ENCODE measurements at places on chromosomes 13 and 19.

DNA sequence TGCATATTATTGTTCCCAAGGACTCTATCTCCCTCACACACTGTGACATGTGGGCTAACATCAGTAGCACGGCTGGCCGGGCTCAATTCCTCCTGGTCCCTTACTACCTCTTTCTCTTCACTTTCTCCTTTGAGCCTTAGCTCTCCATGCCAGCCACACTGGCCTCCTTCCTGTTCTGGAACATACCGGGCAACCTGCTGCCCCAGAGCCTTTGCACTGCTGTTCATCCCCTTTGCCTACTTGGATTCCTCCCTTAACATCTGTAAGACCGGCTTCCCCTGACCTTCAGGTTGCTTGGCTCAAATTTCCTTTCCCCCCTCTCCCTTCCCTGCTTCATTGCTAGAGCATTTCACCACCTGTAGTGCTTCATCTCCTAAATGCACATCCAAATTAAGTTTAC is 17.1 kb downstream of the IRS2 start:
- no peak for DNase-seq

GRCh38 chr13:97111756-97112155 is 110.4 kb upstream of the MBNL2 start:
- DNase-seq: no peak

- no peak for DNase-seq
Observed at GRCh38 chr19:17835182-17836006, 12.4 kb downstream of the JAK3 start.

- peak; percentile 30 for DNase-seq
Observed at GRCh38 chr19:35216833-35217648, 11.5 kb downstream of the FAM187B start.

- no peak for DNase-seq
Observed at GRCh38 chr13:27744801-27745200, 47.5 kb upstream of the GSX1 start.

DNA sequence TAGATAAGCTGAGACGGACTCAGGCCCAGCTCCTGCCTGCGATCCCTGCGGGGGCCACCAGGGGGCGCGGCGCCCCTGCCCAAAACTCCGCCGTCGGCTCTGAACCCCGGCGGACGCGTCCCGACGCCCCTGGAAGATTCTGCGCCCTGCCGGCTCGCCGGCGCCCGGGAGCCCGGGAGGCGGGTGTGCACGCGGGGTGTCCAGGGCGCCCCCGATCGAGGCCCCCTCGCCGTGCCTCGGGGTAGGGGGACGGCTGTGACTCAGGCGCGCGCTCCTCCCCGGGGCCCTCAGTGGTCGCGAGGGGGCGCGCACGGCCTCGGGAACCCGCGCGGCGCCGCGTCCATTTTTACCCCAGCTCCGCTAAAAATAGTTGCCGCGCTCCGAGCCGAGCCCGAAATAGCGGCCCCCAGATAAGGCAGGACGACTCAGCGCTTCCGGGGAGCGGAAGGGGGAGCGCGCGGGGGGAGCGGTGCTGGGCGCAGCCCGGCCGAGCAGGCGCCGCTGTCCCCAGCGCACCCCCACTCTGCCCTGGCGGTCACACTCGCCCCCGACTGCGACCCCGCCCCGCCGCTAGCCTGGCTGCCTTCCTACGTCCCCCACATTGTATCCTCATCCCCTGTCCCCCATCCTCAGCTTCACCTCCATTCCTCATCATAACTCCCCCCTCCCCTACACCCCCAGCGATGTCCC is 16.0 kb upstream of the ERCC1 start:
- peak; percentile 91 for DNase-seq

GRCh38 chr19:4267101-4267900 is 11.8 kb upstream of the SHD start:
- DNase-seq: no peak

DNA sequence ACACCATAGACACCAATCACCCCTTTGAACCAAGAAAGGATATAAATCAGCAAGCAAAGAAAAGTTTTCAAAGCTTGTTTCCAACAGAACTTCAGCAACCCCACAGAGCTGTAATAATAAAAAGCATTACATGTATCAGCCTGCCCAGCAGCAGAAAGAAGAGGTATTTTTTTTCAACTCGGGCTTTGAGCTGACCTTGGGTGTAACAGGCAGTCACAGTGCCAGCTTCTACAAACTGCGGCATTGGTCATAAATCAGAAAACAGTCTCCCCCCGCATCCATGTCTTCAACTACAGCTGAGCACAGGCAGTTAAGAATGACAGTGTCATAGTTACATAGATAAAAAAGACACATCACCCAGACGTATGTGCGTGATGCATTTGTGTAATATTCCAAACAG is 671.0 kb upstream of the SLITRK1 start:
- no peak for DNase-seq

DNA sequence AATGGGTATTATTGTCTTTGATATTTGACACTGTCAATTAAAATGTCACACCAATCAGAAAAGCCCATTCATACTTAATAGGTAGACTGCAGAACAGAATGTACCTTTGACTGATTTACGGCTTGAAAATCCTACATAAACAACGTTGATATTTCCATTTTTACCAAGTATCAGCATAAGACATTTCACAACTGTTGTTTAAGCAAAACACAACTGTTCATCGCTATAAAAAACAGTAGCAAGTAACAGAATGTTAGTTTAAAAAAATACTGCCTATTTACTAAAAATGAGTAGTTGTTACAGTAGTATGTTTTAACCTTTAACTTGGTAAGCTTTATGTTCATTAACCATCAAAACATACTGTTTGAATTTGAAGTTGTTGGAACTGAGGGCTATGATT is 1096.6 kb downstream of the PCDH17 start:
- no peak for DNase-seq

DNA sequence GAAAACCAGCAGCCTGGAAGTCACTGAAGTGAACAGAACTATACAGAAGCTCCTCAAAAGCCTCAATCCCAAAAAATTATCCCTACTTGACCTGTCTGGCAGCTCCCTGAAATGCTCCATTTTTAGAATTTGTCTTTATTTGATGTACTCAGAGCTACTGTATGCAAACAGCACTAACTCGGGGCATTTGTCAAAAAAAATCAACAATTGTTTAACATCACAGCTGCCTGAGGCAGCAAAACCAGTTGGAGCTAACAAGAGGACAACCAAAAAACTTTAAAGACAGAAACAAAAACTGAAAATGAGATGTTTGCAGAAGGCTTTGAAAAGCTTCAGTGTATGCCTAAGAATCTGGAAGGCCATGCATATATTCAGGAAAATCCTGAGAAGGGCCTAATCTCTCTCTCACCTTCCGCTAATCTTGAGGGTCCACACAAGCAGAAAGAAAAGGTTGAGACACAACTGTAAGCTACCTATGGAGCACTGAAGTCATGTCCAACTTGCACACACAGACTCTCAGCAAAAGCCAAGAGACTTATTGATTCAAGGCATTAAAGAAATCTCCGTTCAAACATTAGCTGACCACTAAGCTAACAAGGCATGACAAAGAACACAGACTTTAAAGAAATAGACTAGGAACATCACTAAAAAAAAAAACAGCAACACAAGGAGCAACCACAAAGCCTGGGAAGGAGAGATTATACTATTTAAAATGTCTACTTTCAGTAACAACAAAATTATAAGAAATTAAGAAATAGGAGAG is 16.1 kb downstream of the VWA8 start:
- no peak for DNase-seq

- DNase-seq: no peak
Observed at GRCh38 chr13:40213779-40214178, 452.7 kb downstream of the FOXO1 start.

Data from GM06990 (cell line).